Chondrocyte (in vitro differentiated cells): ENCODE measurements at places on chromosomes 12 and 14. TPM values are rescaled to one million over a fixed set of nuclear protein-coding genes. Genes with fewer than 3 reads are reported as not detected.
A peak's percentile ranks its signal among the peaks of the same experiment; 100 is the strongest.

DNA sequence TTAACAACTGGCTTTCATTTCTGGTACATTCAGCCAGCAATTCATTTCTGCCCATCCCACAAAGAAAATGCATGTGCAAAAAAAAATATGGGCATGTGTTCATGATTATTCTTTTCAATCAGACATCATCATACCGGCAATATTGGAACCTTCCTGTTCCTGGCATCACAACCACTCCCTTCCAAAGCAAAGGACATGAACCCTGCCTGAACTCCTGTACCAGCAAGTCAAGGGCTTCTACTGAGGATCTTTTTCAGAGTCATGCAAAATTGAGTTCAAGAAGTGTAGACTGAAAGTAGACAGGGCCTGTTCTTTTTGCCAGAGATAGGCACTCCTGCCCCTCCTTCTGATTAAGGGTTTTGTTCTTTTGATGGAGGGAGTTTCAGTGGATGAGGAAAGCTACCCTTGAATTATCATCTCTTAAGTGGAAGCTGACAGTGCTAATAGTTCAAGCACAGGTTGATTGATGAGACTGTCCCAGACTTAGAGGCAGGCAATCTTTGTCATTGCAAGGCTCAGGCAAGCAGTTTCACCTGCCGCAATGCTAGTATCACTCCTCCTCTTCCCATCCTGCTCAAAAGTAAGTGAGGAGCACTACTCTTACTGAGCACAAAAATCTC, 22.3 kb upstream of the DIO2 start:
- no peak for DNase-seq
- H3K36me3 ChIP-seq, result peaks cover 4% of the 10 kb centered on the region
- no peaks in the 10 kb centered on the region for H3K27me3 ChIP-seq

PRIMA1 gene
- not detected in 3 replicates for total RNA-seq

EPS8 gene
- total RNA-seq, result 114 to 181 TPM (median 120 TPM) in 3 replicates

KLHL33 gene
- total RNA-seq, result not detected in 3 replicates

RGS6 gene
- total RNA-seq, result 0.12 to 0.17 TPM in 2 of 3 replicates, not detected in the other

ADCY4 gene
- 1.5 to 5.2 TPM (median 3.3 TPM) in 3 replicates for total RNA-seq

GRCh38 chr14:104697317-104697703, 7.9 kb downstream of the INF2 start:
- H3K27me3 ChIP-seq, result no peaks in the 10 kb centered on the region
- H3K4me3 ChIP-seq, result no peak overlapping the region
- peaks cover 6% of the 10 kb centered on the region for H3K36me3 ChIP-seq
- no peak for DNase-seq
- peaks cover 51% of the 10 kb centered on the region for H3K4me1 ChIP-seq

NTN4 gene
- total RNA-seq, result 179 to 336 TPM (median 336 TPM) in 3 replicates

DNA sequence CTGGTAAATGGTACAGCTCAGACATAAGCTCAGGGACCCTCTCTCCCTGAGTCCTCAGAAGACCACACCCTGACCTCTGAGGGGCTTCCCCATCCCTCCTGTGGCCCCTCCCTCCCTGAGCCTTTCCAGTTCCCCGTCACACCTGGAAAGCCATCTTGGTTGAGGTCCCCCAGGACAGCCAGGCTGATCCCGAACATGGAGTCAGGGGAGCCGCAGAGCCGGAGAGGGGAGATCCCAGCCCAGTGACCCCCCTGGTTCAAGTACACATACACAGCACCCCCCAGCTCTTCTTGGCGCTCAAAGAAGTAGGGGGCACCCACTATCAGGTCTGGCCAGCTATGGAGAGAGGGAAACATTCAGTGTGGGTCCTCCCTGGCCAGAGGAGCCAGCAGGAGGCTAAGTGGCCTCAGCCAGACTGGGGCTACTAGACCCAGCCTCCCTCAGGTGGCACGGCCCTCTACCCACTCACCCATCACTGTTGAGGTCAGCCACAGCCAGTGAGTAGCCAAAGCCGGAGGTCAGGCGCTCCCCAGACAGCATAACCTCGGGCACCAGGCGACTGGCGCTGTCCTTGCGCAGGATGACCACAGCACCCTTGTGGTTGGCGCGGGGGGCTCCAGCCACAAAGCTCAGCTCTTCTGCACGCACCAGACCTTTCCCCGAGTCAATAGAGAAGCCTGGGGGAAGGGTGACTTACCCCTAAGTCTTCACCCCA, 9.3 kb downstream of the ITGA7 start:
- DNase-seq, result peak; percentile 72
- H3K4me3 ChIP-seq, result no peak overlapping the region
- no peaks in the 10 kb centered on the region for H3K27me3 ChIP-seq
- peaks cover 2% of the 10 kb centered on the region for H3K36me3 ChIP-seq
- no peak overlapping the region for H3K27ac ChIP-seq
- peaks cover under 1% of the 10 kb centered on the region for H3K4me1 ChIP-seq

DNA sequence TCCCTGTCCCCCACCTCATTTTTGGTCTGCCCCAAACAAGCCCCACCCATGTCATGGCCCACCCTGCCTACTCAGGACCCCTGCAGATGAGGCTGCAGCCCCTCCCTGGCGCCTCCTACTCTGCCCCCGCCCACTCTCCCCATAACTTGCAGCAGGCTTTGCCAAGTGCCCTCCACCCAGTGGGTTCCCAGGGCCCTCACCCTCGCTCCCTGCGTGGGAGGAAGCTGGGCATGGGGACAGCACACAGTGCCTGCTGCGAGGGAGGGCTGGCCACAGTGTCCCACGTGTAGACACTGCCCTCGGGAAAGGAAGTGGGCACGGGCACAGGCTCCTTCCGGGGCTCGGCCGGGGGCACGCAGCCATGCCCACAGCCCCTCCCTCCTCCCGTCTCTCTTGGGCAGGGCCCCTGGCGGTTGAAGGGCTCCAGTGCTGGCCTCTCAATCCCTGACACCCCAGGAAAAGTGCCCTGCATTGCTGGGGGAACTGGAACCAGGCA, 9.4 kb downstream of the AKT1 start:
- no peaks in the 10 kb centered on the region for H3K27me3 ChIP-seq
- no peaks in the 10 kb centered on the region for H3K4me1 ChIP-seq
- H3K4me3 ChIP-seq, result no peak overlapping the region
- DNase-seq, result no peak

KRT2 gene
- total RNA-seq, result not detected in 3 replicates

- H3K27me3 ChIP-seq, result no peaks in the 10 kb centered on the region
- DNase-seq, result no peak
- no peak overlapping the region for H3K27ac ChIP-seq
- H3K4me3 ChIP-seq, result no peak overlapping the region
- H3K36me3 ChIP-seq, result no peaks in the 10 kb centered on the region
Observed at GRCh38 chr14:61365667-61366212, 44.4 kb downstream of the PRKCH start.

DNA sequence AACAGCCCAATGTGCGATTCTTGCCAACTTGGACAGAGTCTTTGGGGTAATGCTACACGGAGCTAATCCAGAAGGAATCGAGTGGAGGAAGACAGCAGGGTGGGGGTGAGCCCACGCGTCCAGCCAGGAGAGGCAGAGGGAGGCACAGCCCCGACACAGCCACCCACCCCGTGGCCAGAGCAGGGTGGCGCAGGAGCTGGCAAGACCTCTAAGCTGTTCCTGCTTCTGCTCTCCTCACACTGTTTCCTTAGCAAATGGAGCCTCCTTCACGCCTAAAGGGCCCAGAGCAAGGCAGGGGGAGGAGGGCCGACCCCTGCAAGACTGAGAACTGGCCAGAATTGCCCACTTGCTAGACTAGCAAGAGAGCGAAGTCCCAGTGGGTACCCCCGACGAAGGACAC, 91.5 kb downstream of the FBXL14 start:
- no peak overlapping the region for H3K27ac ChIP-seq
- H3K4me3 ChIP-seq, result no peak overlapping the region
- no peaks in the 10 kb centered on the region for H3K27me3 ChIP-seq
- no peak for DNase-seq
- H3K36me3 ChIP-seq, result peaks cover 2% of the 10 kb centered on the region

DNA sequence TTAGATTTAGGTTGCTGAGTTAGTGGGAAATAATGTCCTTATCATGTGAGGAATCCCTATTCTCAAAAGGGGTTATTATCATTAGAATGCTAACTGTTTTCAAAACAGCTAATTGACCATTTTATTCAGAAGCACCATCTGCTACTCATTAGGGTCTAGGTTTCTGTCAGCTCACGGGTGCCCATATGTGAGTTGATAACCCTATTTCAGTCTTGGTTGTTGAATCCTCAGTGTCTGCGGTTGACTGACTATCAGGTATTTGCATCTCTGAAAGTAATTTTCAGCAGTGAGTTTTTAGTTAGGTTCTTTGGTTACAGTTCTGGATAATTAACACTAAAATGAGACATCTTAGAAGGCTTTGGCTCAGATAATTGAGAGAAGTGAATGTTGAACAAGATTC, 1404.0 kb downstream of the AACS start:
- no peak overlapping the region for H3K4me3 ChIP-seq
- no peaks in the 10 kb centered on the region for H3K27me3 ChIP-seq
- H3K27ac ChIP-seq, result no peak overlapping the region
- H3K4me1 ChIP-seq, result no peaks in the 10 kb centered on the region
- no peak for DNase-seq

CLEC6A gene
- total RNA-seq, result not detected in 3 replicates

GSG1 gene
- total RNA-seq, result 0.36 to 0.38 TPM in 2 of 3 replicates, not detected in the other

DNA sequence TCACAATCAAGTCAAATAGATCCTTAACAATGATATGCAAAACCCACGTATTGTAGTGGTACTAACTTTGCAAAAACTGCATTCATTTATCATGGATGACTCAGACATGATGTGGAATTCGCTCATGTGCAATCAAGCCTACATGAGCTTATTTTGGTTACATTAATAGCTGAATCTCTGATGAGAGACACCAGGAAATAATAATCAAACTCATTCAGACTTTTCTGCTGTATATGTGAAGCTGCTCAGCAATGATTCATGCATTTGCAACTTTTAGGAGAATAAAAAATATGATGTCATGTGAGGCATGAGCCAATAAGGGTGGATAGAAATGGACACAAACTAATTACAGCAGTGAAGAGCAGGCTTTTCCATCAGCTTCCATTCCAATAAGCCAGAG, 1075.8 kb upstream of the TMEM132C start:
- no peak overlapping the region for H3K27ac ChIP-seq
- H3K4me1 ChIP-seq, result no peaks in the 10 kb centered on the region
- H3K27me3 ChIP-seq, result peaks cover 9% of the 10 kb centered on the region
- DNase-seq, result no peak

DNA sequence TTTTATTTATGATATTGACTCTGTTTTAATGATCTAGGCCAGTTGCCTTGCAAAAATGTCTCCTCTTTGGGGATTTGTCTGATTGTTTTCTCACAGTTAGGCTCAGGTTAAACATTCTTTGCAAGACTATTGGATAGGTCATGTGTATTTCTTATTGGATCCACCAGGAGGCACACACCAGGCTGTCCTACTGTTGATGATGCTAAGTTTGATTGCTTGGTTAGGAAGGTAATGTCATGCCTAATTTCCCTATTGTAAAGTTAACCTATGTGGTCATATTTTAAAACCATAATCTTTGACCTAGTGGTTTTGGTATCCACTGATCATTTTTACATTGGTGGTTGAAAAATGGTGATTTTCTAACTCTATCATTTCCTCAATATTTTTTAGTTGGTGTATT, 137.1 kb downstream of the BRMS1L start:
- H3K4me3 ChIP-seq, result no peak overlapping the region
- peaks cover 3% of the 10 kb centered on the region for H3K27me3 ChIP-seq
- no peak for DNase-seq
- H3K4me1 ChIP-seq, result peaks cover 5% of the 10 kb centered on the region
- no peak overlapping the region for H3K27ac ChIP-seq

DNA sequence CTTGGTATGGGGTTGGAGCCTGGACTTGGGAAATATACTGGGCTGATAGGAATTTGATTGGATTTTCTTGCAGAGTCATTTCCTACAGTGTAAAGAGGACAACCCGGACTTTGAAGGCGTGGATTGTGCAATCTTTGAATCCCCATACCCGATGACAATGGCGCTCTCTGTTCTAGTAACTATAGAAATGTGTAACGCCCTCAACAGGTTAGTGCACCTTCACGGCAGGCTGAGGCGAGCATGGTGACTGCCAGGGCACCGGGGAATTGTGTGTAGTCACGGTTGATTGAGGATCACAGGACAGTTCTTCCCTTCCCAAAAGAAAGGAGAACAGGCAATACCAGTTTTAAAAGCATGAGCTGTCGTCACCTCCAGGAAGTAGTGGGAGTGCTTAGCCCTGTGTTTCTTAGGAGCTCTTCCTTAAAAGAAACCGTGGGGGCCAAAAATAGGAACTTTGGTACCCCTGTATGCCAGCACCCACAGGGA, 58.3 kb downstream of the ANAPC7 start:
- no peak overlapping the region for H3K4me3 ChIP-seq
- peak overlapping the region; percentile 17 for H3K27ac ChIP-seq
- no peaks in the 10 kb centered on the region for H3K27me3 ChIP-seq
- H3K4me1 ChIP-seq, result no peaks in the 10 kb centered on the region

- no peaks in the 10 kb centered on the region for H3K36me3 ChIP-seq
- no peak overlapping the region for H3K4me3 ChIP-seq
- peaks cover 17% of the 10 kb centered on the region for H3K4me1 ChIP-seq
- no peak for DNase-seq
- H3K27me3 ChIP-seq, result peaks cover 2% of the 10 kb centered on the region
- no peak overlapping the region for H3K27ac ChIP-seq
Observed at GRCh38 chr12:9118158-9118557, 2.4 kb upstream of the A2M start.

GRCh38 chr12:63889721-63890509, 45.4 kb downstream of the SRGAP1 start:
- no peak overlapping the region for H3K4me3 ChIP-seq
- H3K36me3 ChIP-seq, result peaks cover 3% of the 10 kb centered on the region

GRCh38 chr12:20963762-20964161, 153.3 kb downstream of the SLCO1B3 start:
- H3K27me3 ChIP-seq, result peaks cover 6% of the 10 kb centered on the region
- H3K36me3 ChIP-seq, result no peaks in the 10 kb centered on the region
- no peak overlapping the region for H3K4me3 ChIP-seq
- H3K27ac ChIP-seq, result no peak overlapping the region

DNA sequence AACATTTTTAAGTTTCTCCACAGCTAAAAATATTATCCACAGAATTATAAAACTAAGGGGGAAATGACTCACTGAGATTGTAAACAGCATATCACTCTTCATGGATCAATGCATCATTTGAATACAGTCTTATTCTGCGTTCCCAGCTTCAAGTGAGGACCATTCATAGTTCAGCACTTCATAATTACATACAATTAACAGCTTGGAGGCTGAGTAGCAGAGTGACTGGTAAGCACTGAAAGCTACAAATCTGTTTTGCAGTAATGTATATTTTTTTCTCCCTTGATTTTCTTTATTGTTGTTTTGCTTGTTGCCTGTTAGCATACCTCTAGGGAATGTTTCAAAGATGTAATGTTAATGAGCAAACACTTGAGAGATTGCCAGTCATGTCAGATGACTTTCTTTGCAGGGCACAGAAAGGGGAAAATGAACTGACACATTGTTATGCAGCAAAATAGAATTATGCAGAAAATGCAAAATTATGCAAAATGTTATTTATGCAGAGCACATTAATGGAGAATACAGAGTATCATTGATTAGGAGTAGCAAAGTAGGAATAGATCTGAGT, 138.6 kb downstream of the RPS29 start:
- peaks cover 33% of the 10 kb centered on the region for H3K27me3 ChIP-seq
- DNase-seq, result no peak
- H3K4me1 ChIP-seq, result no peaks in the 10 kb centered on the region
- H3K4me3 ChIP-seq, result no peak overlapping the region

BICDL1 gene
- total RNA-seq, result 0.12 to 0.45 TPM (median 0.26 TPM) in 3 replicates

STON2 gene
- not detected in 3 replicates for total RNA-seq

TBX3 gene
- 0.53 to 2.9 TPM (median 2.5 TPM) in 3 replicates for total RNA-seq

- DNase-seq, result no peak
- H3K27ac ChIP-seq, result no peak overlapping the region
- no peaks in the 10 kb centered on the region for H3K36me3 ChIP-seq
- H3K4me1 ChIP-seq, result no peaks in the 10 kb centered on the region
- H3K27me3 ChIP-seq, result peaks cover 2% of the 10 kb centered on the region
- H3K4me3 ChIP-seq, result no peak overlapping the region
Observed at GRCh38 chr14:44657696-44658388, 150.8 kb upstream of the FSCB start.

- H3K27ac ChIP-seq, result no peak overlapping the region
- H3K36me3 ChIP-seq, result no peaks in the 10 kb centered on the region
- H3K4me3 ChIP-seq, result no peak overlapping the region
- peaks cover 28% of the 10 kb centered on the region for H3K27me3 ChIP-seq
- peaks cover 3% of the 10 kb centered on the region for H3K4me1 ChIP-seq
Observed at GRCh38 chr12:113030875-113031525, 25.5 kb upstream of the DTX1 start.
